ENCODE measurements at places on chromosomes 11 and 22. TPM values are rescaled to one million over a fixed set of nuclear protein-coding genes. Genes with fewer than 3 reads are reported as not detected.

SCGB1C1 gene
- total RNA-seq: not detected

OR51B5 gene
- total RNA-seq: not detected

KDELR3 gene
- not detected for total RNA-seq

SLC22A8 gene
- total RNA-seq: not detected

DNA sequence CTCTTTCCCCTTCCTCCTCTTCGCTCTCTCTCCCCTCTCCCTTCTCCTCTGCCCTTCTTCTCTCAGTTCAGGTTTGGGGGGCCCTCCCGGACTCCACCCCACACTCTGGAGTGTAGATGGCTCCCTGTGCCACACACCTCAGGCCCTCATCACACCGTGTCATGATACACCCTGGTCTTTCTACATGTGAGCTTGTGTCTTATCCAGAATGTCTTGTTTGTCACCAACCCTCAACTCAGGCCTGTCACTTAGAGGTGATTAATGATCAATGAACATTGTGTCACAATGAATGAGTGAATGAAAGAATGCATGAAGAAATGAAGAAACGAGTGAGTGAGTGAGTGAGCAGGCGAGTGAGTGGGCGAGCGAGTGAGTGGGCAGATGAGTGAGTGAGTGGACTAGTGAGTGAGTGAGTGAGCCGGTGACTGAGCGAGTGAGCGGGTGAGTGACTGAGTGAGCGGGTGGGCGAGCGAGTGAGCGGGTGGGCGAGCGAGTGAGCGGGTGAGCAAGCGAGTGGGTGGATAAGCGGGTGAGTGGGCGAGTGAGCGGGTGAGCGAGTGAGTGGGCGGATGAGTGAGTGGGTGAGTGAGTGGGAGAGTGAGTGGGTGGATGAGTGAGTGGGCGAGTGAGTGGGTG is 33.8 kb downstream of the CAPN1 start:
- DNase-seq: no peak

STK33 gene
- total RNA-seq: 11.4 TPM

SGSM1 gene
- 0.09 TPM for total RNA-seq

- DNase-seq: no peak
Measured at GRCh38 chr22:36364255-36365019, 23.3 kb downstream of the MYH9 start.

CCDC81 gene
- 0.82 TPM for total RNA-seq

DNA sequence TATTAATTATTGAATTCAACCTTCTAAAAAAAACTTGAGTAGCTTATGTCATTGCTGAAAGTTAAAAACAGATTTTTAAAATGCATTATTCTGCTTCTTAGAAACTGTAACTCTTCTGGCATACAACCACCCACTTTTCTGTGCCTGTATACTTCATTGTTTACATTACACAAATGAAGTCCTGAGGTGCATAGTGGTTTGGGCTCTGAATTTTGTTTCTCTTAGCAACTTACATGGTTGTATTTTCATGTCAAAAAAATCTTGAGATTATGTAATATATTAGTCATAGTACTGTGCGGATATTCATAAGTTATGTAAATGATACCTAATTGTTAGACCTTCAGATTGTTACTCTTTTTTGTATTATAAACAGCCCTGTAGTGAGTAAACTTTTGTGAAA is 12.2 kb downstream of the SC5D start:
- DNase-seq: no peak

DNA sequence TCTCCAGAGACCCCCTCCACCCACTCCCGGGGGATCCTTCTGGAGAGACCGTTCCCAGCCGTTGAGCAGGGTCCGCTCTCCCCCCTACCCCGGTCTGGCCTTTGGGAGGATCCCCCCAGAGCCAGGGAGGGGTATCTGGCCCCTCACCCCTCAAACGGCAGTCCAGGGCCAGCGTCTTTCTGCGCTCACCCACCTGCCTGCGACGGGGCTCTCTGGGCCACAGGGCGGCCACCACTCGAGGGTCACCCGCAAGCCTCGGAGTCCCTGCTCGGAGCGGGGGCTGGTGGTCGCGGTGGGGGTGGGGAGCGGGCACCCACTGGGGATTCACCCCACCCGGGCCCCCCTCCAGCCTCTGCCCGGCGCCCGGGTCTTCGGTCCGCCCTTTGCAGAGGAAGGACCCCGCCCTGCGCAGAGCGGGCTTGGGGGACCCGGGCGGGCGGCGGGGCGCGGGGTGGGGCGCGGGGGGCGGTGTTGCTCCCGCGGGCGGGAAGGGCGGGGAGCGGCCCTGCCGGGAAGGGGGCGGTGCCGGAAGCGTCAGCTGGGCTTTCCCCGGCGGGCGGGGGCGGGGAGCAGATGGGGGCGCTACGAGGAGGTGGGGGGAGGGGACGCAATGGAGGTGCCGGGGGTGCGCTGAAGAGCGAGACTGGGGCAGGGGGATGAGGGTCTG is 16.6 kb downstream of the CRELD2 start:
- peak; percentile 82 for DNase-seq

GPHA2 gene
- total RNA-seq: 0.33 TPM

DNA sequence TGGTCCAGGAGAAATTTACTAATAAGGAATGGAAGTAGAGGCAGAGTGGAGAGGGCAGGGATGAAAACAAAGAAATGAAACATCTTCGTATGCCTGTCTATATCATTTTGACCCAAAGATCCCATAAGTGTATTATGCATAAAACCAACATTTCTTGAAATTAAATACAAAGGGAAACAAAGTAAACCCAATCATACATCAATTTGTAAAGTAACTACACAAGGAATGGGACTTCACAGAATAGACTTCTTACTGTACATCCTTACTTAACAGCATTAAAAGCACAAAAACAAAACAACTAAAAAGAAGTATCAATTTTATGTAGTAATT is 253.6 kb upstream of the CCDC179 start:
- no peak for DNase-seq

GRCh38 chr22:37701141-37701786 is 4.4 kb downstream of the TRIOBP start:
- DNase-seq: no peak

- DNase-seq: no peak
Measured at GRCh38 chr22:37273846-37274225, 8.5 kb upstream of the CYTH4 start.

AGBL2 gene
- total RNA-seq: 7.0 TPM

TRIM48 gene
- not detected for total RNA-seq

ZP1 gene
- not detected for total RNA-seq

Measured in activated B cell treated with CpG ODN at 0.5 μM for 24 hours (primary cell).